GDM1 (cell line): ENCODE measurements at places on chromosomes 11 and 22.

GRCh38 chr11:37134637-37135036 lies 536.6 kb upstream of the RAG2 start:
- no peak for DNase-seq

GRCh38 chr11:8382436-8383053 lies 118.9 kb upstream of the LMO1 start:
- DNase-seq = no peak

DNA sequence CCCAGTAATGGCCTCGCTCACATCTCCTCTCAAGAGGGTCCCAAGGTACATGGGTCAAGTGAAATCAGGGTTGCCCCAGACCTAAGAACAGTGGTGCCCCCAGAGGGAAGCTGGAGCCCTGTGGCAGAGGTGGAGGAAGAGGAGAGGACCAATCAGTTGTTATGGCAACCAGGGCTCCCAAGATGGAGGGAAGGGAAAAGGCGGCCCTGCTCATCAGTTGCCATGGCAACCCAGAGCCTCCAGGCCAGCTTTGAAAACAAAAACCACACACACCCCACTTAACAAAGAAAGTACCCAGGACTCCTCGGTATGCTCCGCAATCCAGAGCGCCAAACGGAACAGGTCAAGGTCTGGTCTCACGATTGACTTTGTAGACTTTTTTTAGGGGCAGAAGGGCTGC lies 53.5 kb upstream of the SLC35C1 start:
- DNase-seq = no peak

DNA sequence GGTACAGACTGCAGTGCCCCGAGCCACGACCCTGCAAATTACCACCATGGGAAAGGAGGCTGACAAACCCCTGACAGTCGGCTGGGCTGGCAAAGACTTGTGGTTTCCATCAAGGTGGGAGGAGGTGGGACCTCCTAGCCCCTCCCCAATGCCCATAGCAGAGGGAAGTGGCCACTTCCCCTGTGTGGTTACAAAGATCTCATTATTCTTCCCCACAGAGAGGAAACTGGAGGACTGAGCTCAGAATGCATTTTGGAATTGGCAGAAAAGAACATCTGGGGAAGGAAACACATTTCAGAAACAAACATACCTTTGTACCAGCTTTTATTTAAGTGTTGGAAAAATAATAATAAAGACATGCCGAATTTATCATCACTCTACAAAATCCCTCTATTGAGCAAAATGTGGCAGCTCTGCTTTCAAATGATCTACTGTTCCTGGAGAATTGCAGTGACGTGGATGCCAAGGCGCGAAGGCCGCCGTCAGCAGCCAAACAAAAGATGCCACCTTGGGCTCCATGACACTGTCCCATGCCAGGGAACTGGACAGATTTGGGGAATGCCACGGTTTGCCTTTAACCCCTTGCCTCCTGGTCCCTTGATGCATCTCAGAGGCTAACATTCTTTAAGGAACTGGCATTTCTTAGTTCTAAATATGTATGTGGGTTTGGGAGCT lies 169.6 kb downstream of the CRYBB2 start:
- DNase-seq = peak; percentile 57

GRCh38 chr11:84648471-84648870 lies 978.7 kb downstream of the DLG2 start:
- no peak for DNase-seq

DNA sequence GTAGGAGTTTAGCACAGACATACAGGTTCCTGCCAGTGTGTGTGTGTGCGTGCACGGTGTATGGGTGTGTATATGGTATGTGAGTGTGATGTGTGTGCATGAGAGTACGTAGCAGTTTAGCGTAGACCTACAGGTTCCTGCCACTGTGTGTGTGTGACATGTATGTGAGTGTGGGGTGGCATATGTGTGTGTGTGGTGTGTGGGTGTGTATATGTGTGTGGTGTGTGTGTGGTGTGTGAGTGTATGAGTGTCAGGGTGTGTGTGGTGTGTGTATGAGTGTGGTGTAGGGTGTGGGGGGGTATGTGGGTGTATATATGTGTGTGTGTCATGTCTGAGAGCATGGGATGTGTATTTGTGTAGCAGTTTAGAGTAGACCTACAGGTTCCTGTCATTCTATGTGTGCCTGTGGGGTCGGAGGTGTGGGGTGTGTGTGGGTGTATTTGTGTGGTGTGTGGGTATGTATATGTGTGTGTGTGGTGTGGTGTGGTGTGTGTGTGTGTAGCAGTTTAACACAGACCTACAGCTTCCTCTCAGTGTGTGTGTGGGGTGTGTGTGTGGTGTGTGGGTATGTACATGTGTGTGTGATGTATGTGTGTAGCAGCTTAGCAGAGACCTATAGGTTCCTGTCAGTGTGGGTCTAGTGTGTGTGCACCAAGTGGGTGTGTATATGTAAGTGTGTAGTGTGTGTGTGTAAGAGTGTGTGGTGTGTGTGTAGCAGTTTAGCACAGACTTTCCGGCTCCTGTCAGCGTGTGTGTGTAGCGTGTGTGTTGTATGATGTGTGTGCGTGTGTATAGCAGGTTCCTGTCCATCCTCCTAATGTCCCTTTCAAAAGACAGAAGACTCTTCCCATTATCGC lies 31.8 kb upstream of the TBCEL start:
- DNase-seq = no peak

DNA sequence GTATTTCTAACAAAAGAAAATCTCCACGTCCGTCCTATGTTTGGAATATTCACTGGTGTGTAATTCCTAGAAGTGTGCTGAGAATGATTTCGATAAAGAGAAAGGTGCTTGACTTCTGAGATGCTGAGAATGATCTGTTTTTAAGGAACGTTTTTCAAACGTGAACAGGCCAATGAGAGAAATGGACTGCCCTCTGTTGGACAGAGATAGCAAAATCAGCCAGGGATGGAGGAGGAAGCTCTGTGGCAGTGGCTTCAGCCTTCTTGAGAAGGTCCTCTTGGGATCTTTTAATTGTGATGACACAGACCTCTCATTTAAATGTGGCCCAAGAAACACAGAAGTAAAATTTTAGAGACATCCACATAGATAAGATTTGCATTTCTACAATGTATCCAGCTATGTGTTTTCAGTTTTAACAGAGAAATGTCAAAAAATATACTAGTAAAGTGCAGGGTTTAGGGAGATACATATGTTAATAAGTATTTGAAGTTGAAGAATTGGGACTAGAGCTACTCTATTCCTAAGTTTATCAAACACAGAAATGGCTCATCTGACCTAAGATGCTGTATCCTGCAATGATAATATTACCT lies 84.0 kb upstream of the RCN1 start:
- DNase-seq = peak; percentile 12

DNA sequence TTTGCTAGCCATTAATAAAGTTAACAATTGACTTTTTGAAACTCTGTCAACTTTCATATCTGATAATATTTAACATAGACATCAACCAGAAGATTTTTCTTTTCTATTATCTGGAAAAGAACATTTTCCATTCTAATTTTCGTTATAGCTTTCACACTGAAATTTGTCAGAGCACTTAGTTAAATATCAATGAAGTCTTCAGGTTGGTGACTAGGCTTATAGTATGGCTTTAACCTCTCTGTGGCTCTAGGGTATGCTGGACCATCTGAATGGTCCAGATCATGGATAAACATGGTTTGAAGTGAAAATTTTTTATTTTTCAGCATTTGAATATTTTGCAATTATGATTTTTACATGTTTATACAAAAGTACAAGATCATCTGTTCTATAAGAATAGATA lies 548.1 kb downstream of the CNTN5 start:
- DNase-seq = no peak

DNA sequence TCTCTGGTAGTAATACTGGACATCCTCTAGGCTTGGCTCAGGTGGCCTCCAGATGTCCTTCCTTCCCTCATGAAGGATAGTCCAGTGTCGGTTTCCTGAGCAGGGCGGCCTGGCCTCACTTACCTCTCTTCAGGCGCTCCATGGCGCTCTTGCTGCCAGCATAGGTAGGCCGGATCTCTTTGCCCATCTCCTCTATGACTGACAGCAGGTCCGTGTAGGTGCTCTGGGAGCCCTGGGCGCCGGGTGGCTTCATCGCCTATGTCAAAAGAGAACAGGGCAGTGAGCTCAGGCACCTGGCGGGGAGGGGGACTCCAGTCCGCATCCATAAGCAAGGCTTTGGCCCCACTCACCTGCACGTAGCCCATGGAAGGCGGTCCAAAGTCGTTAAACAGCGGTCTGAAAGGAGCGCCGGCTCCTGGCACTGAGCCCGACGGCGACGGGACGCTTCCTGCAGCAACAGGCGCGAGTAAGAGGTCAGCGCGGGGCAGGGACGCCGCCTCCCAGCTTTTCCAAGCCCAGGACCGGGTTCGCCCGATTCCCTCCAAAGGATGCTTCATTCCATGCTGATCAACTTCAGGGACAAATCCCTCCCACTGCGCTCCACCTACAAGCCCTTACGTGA lies 609 bp downstream of the CDK2AP2 start:
- no peak for DNase-seq

DNA sequence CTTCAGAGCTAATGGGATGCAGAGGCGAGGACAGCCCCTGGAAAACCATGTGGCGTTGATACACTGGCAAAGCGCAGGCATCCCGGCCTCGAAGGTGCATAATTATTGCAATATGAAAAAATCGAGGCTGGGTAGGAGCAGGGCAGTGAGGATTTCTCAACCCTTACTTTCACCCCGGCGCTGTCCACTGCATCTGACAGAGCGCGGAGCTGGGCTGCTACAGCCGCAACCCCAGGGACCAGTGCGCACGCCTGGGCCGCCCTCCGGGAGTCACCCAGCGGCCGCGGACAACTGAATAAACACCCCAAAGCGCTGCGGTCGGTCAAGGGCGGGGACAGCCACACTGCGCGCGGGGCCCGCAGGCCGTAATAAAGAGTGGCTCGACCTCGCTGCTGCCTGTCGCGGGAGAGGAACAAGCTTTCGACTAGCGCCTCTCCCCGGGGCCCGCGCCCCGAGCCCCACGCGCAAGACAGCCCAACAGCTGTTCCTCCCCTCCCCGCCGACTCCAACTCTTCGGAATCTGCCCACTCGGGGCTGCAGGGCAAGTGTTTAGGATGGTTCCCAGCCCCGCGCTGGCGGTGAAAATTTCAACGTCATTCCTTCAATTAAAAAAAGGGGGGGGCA lies 3.6 kb upstream of the WT1 start:
- DNase-seq = no peak

DNA sequence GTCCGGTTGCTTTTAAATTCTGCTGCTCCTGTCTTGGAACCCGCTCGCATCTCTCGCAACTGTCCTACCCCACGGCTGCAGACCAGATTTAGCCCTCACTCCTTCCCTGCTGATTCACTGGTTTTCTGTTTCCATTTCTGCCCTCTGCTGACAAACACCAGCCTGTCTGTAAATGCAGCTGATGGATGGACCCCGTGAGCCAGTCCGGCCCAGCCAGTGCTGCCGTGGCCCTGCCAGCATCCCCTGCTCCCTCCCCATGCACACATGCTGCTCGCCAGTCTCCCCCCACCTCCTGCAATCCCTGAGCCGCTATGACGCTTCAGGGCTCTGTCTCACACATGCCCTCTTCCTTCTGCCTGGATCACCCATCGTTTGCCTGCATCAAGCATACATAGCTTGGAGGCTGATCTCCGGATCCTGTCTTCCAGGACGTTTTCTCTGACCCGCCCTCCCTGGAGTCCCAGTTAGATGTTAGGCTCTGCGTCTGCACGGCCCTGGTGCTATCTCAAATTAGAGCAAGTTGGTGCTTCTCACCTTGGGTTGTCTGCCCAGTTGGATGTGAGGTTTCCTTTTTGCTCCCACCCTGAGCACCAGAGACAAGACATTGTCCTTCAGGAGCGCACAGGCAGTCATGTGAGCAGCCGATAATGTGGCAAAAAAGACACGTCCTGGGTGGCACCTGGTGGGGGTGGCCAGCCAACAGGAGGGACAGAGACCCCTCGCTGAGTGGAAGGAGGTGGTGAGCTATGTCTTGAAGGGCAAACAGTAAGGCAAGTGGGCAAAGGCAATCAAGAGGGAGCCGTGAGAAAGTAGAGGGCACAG lies 4.3 kb upstream of the ACR start:
- DNase-seq = no peak

- DNase-seq = no peak
Observed at GRCh38 chr11:104043142-104043541, 6.7 kb downstream of the DDI1 start.

DNA sequence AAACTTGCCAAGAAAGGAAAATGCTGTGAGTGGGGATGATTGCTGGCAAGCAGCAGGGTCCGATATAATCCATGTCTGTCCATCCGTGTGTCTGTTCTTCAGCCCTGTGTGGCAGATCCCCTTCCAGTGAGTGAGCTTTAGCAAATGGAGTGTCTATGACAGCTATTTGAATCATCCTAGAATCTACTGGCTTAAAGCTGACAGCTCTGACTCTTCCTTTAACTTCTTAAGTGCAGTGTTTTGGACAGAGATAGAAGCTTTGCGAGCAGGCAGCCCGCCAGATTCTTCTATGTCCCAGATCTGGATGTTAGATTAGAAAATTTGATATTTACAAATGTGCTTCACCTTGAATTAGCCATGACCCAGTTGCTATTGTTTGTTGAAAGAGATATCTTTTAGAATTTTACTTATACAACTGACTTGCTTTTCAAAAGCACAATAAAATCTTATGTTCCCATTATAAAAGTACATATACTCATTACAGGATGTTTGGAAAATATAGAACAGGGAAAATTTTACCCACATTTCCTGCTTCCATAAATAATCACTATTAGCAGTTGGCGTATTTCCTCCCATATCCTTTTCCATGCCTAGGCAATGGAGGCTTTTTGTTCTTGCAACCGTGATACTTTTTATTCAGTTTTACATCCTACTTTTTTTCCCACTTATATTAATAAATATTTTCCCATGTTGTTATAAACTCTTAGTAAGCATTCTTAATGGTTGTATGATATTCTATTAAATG lies 124.5 kb downstream of the COMMD9 start:
- DNase-seq = no peak

GRCh38 chr11:100932474-100933100 lies 197.0 kb downstream of the PGR start:
- DNase-seq = no peak

DNA sequence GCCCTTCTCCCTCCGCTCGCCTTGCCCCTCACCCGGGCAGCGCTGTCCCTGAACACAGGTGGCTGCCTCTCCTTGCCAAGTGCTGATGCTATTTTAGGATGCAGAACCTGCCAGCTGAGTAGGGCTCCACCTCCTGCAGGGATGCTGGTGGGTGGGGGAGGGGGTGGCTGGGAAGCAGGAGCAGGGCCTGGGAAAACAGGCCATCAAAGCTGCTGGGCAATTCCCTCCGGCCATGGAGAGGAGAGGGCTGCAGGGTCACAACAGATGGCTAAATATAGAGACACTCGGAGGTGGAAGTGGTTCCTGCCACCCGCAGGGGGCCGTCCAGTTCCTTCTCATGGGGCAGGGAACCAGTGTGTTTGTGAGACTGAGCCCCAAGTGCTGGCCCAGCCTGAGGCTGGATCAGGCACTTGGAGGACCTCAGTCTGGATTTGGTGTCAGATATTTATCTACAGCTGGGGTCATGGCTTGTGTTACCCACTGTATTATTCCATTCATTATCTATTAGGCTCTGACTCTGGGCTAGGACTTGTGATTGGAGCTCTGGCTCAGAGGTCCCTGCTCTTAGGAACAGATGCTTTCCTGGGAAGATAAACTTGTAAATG lies 59.6 kb downstream of the LRRC32 start:
- DNase-seq = no peak
